Activated CD8-positive, alpha-beta T cell treated with anti-CD3 and anti-CD28 coated beads for 36 hours (primary cell): ENCODE measurements at places on chromosomes 5 and 9.
A peak's percentile ranks its signal among the peaks of the same experiment; 100 is the strongest.

GRCh38 chr5:1448511-1449011, 3.3 kb upstream of the SLC6A3 start:
- DNase-seq: peak; percentile 54

- no peak for DNase-seq
These were observed 46.3 kb downstream of the GGTA1 start for GRCh38 chr9:121453232-121453892.

DNA sequence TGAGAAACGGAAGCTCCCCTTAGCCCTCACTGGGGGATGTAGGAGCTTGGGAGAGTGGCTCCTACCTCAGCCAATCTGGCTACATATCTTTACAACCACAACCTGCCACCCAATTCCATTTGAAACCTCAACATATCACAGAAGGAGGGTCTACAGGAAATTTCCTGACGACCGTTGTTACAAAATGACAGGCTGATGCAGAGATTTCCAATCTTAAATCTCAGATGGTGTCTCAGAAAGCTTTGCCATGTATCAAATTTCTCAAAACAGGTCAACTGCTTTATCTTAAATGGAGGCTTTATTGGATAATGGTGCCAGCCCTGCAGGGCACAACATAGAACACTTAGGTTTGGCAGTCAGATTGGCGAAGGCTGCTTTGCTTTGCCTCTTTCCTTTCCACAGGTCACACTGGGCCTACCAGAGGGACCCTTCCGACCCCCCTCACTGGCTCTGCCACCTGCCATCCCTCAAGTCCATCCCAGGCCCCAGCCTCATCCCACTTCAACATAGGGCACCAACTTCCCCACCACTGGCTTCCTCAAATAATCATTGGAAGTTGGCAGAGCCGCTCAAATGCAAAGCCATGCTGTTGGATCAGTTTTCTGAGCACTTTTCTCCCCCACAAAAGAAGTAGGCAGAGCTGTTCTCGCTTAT, 11.1 kb upstream of the SPATA31E1 start:
- DNase-seq: no peak

- no peak for DNase-seq
These were observed 135.6 kb downstream of the MYO10 start for GRCh38 chr5:16800477-16800876.

- DNase-seq: no peak
These were observed 12.6 kb downstream of the RCL1 start for GRCh38 chr9:4805191-4805918.

- peak; percentile 35 for DNase-seq
These were observed 23.8 kb downstream of the PHAX start for GRCh38 chr5:126624534-126624933.

GRCh38 chr5:64333886-64334285, 168.2 kb downstream of the RNF180 start:
- DNase-seq: no peak

- DNase-seq: no peak
These were observed 1.5 kb upstream of the RASGRF2 start for GRCh38 chr5:80958616-80959015.

DNA sequence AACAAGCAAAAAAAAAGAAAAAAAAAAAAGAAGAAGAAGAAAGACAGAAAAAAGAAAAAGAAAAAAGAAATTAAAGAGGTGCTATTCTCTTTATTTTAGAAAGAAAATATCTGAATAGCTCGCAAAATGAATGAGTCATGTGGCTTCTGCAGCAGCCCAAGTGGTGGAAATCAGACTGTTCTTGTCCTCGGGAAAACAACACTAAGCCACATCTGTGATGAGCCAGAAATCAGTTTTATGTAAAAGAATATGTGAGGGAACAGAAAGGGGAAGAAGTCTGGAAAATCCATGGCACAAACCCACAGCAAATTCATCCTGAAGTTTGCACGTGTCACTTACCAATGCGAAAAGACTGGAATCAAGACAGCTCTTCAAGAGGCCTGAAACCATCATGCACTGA, 118.7 kb upstream of the GAS1 start:
- DNase-seq: no peak
